ENCODE measurements at places on chromosomes 3 and 15.

DNA sequence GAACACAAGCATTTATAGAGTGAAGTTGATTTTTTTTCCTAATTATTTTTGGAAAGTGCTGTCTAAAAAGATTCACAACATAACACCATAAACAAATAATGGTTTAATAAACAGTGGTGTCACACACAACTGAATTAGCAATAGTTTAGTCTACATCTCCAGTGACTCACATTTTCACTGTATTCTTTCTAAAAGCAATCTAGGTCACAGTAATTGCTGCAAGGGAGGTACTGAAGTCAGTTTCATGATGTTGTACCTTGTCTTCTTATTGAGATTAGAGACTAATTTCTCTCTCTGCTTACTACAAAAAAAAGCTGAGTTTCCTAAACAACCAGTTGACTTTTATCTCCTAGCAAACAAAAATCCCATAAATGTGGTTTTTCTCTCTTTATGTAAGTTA lies 29.6 kb downstream of the PLSCR4 start:
- DNase-seq: peak; percentile 32

DNA sequence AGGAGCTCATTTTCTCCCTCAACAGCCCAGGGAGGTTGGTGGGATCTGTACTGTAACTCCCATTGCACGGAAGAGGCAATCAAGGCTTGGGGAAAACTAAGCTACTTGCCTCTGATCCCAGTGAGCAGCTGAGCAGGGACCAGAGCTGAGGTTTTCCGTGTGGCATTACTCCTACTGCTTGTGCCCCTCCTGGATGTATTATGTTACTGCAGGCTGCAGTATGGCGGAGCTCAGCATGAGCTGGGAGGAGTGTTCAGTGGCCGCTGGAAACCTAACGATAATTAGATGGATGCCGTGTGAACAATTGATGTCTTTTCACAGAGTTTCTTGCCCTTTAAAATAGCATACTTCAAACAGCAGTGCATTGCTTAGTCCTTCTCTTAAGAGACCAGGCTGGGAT lies 2.0 kb upstream of the TPRG1 start:
- no peak for DNase-seq

DNA sequence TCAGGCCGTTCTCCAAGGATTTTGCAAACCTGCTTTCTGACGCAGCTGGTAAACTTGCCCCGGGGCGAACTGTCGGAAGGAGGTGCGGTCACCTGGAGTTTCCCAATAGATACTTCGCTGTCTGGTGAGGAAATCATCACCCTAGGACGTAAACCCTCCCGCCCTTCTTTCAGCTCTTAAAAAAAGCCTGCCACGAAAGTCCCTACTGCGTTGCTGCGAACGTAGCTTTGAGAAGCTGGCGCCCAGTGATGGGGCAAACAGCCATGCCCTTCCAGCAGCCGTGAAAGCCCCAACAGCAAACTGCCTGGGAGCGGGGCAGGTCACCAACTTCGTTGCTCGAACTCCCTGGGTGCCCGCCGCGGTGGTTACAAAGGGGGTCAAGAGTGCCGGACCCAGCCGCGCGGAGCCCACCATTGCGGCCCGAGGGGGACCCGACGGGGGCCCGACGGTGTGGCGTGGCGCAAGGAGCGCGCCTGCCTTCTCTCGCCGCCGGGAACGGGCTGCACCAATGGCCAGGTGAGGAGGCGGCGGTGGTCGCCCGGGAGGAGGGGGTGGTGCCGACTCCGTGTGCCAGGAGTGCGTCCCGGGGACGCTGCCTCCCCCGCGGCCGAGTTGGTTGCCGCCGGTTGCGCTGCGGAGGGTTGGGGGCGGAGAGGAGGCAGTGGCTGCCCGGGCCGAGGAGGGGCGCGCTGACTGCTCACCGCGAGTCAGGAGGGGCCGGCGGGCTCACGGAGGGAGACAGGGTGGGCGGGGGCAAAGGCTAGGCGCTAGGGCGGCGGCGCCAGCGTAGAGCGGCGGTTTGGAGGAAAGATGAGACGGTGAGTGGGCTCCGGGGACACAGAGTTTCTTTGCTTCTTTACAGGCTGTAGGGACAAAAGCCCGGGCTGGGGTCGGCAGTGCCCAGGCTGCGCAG lies at the start of gene PHLDB2:
Gene PHLDB2 (plus strand): TSS at position 205 of the 913 bp plus-strand sequence. CDS start 24,813 bp downstream, outside the sequence.
- peak; percentile 79 for DNase-seq

DNA sequence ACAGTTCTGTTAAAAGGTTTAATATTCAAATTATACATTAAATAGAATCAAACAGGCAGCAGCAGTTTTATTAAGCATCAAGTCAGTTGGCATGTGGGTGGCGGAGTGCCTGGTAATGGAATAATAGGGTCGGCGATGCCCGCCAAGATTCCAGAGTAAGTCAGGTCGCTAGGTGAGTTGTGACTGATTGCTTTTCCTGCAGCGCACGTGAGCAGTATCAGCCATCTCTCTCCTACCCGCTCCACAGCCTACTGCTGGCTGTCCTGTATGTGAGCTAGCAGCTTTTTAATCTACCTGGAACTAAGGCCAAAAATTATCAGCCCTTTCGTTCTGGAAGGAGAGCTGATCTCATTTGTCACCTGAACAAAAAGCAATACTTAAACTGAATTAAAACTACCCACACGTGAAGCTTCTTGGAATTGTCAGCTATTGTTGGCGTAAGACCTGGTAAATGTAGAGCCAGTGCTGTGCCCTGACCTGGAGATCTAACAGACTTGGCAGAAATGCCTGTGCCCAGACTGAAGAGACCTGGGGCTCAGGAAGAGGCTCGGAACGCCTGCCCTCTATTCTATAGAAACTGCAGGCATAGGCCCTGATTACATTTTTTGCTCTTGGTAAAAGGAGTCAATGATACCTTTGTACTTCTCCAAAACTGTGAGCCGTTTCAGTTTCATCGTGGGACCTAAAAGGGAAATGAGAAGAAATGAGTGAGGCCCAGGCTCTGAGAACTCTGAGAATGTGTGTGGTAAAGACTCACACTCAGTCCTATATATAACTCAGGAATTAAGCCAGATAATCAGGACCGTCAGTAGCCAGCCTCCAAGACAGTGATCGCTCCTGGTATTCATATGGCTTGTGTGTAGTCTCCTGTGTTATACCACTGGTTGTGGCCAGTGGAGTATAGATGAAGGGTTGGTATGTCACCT lies 21.9 kb downstream of the IDH3A start:
- DNase-seq: no peak

GRCh38 chr3:15319575-15319974 lies 12.8 kb downstream of the SH3BP5 start:
- peak; percentile 92 for DNase-seq

Measured in fibroblast of the aortic adventitia (primary cell).